H54 (cell line): ENCODE measurements at places on chromosomes 4 and X.

GRCh38 chrX:120741452-120741851 lies 111.6 kb upstream of the C1GALT1C1 start:
- no peak for DNase-seq

DNA sequence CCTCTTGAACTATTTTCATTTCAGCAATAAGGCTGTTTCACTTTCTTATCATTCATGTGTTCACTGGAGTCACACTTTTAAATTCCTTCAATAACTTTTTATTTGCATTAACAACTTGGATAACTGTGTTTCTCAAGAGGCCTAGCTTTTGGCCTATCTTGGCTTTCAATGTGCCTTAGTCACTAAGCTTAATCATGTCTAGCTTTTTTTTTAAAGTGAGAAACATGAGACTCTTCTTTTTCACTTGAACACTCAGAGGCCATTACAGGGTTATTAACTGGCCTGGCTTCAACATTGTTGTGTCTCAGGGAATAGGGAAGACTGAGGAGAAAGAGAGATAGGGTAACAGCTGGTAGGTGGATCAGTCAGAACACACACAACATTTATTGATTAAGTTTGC lies 64.0 kb upstream of the VCX2 start:
- DNase-seq, result no peak

DNA sequence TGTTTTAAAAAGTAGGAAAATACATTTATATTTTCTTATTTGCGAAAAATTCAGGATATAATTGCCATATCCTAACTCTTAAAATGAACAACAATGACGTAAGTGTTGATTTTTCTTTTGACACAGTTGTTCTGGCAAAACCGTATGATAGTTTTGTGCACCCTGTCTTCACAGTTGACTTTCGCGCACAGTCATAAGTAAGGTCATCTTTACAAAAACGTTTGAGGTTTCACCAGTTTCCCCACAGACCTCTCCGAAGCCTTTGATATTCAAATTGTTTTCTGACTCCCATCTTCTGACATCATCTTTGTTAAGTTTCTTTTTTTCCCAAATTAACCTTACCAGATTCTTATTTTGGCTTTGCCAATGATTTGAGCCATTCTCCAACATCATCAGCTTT lies 48.1 kb upstream of the ATXN3L start:
- DNase-seq, result no peak

- no peak for DNase-seq
Measured at GRCh38 chrX:39117101-39117500, 315.8 kb downstream of the MID1IP1 start.

- DNase-seq, result no peak
Measured at GRCh38 chrX:46180258-46180687, 364.9 kb downstream of the ZNF674 start.
